MV-4-11 (cell line): ENCODE measurements at places on chromosomes 11 and 22.

GRCh38 chr11:126561327-126561893 is 205.9 kb downstream of the ST3GAL4 start:
- DNase-seq = peak; percentile 44

GRCh38 chr11:71946144-71946571 is 17.3 kb downstream of the RNF121 start:
- no peak for DNase-seq

DNA sequence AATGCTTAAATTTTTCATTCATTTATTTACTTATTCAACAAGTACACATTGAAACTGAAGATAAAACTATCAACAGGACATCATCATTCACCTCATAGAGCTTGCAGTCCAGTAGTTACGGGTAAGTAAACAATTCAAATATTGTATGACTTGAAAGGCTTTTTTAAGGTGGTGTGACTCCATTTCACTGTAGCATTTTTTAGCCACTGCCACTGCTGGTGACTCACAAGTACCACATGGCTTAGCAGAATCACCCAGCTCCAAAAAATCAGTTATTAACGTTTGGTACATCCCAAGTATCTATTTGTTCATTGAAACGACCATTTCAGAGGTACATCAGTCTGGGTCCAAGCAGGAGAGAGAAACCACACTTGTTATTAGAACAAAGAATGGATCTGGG is 427.9 kb upstream of the DDI1 start:
- DNase-seq = no peak

DNA sequence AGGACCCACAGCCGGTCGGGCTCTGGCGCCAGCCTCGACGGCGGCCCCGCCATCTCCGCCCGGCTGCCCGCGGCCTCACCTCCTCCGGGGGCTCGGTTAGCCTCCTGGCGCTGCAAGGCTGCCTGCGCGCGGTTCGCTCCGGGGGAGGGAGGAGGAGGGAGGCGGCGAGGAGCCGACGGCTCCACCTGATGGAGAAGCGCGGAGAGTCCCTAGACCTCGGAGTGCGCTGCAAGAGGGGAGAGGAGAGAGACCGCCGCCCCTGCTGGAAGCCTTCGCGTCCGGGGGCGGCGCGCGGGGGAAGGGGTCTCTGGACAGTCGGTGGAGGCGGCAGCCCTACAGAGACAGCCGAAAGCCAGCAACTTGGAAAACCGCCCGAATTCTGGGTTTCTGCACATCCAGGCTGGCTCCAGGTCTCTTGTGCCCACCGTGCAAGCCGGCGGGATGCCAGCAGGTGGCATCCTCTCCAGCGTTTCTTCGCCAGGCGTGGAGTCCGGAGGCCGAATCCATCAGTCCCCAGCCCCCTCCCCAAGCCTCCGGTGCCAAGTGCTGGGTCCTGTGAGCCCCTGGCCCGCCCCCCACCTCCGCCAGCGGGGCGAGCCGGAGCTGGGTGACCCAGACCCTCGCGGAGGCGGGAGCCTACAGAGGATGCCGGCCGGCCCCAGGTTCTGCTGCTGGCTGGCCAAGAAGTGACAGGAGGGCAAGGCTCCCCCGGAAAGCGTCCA is 2.9 kb upstream of the KIRREL3 start:
- DNase-seq = no peak

DNA sequence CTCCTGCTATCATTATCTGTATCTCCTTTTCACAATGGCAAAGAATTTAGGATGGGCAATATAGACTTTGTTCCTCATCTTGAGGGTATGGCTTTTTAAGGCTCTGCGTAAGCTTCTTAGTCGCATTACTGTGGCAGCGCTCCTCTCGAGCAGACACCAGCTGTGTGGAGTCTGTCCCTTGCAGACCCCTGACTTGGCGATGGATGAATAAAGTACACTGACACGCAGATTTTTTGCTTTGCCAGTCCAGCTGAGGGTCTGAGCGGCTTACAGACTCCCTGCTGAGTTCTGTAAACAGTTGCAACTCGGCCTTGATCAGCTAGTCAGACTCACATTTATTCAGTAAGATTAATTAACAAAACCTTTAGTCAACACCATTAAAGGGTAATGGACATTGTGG is 390.0 kb upstream of the CNTN5 start:
- no peak for DNase-seq

DNA sequence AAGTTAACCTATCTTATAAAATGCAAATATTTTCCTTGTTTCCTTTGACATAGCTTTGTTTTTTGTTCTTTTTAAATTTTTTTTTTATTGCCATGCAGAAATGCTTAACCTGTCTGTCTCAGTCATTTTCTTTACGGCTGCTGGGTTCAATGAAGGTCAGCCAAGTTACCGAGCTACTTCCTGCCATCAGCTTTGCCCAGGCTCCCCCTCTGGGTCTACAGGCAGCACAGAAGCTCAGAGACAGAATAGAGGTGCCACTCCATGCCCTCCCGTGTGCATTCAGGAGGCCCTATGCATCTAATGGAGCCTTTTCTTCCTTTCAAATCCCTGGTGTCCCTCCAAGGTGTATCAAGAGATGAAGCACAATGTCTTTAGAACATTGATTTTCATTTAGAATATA is 411.0 kb upstream of the NARS2 start:
- no peak for DNase-seq

GRCh38 chr11:65383778-65384177 is 1.3 kb upstream of the SLC25A45 start:
- DNase-seq = no peak

- no peak for DNase-seq
These were observed 728 bp downstream of the TBC1D22A start for GRCh38 chr22:46763051-46763705.

DNA sequence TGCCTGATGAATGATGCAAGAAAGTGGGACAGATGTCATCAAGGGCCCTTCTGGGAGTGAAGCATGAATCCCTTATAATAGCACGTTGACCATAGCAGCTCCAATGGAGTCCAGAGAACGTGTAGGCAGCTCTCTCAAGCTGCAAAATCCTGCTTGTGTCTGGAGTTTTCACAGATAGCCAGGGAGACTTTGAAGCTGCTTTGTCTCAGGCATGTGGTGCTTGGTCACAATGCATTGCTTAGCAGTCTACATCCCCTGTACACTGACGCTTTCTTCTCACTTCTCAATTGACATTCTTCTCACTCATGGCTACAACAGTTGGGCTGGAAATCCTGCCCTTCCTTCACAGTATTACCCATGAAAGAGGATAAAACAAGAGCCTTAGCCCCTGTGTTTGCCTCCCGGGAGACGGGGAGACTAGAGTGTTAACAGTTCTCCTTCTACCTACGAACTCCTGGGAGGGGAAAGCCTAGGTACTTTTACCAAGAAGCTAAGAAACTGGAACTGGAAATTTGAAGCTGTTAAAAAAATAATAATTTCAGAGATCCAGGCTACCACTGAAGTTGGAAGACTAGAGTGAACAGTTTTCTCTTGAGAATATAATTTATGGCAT is 20.7 kb upstream of the MMP7 start:
- no peak for DNase-seq

GRCh38 chr11:69308936-69309615 is 15.1 kb downstream of the MYEOV start:
- DNase-seq = no peak

DNA sequence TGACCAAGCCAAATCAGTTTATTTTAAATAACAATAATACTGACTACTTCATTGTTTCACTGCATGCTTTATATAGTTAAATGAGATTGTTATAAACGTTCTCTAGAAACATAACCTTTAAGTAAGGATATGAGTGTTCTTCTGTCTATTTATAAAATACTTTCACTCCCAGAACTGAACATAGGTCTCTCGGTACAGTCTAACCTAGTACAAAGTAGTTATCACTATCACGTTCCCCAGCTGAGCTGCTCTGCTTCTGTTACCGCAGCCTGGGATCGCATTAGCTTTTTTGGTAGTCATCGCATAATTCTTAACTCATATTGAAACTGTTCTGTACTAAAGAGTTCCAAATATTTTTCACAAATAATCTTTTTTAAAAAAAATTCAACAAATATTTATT is 143.6 kb downstream of the WNT11 start:
- no peak for DNase-seq

GRCh38 chr11:122226810-122227379 is 110.9 kb upstream of the BLID start:
- no peak for DNase-seq

GRCh38 chr11:68050371-68050841 is 11.6 kb downstream of the TCIRG1 start:
- no peak for DNase-seq

DNA sequence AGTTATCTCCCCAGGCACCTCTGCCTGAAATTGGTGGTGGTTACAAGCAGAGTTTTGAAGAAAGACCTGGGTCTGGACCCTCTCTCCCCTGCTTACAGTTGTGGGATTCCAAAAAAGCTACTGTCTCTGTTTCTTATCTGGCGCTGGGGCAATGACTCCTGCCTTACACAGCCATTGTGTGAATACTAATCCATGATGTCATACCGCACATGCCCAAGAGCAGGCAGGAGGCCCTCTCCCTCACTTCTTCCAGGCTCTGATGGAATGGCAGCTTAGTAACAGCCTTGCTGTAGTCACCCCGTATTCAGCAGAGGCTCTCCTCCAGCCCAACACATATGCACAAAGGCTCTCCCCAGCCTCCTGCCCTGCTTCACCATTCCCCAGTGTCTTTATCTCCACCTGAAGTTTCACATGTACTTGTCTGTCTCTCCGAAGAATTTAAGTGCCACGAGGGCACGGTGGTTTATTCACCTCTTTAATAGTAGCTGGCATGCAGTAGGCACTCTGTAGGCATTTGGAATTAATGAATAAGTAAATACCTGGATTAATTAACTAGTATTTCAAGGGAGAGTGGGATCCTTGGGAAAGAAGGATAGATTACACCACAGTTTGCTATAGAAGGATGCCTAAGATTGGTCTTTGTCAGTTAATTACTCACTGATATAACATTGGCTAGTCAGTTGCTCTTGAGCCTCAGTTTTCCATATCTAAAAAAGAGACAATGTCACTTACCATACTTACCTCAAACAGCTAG is 165.6 kb downstream of the ETS1 start:
- DNase-seq = no peak

DNA sequence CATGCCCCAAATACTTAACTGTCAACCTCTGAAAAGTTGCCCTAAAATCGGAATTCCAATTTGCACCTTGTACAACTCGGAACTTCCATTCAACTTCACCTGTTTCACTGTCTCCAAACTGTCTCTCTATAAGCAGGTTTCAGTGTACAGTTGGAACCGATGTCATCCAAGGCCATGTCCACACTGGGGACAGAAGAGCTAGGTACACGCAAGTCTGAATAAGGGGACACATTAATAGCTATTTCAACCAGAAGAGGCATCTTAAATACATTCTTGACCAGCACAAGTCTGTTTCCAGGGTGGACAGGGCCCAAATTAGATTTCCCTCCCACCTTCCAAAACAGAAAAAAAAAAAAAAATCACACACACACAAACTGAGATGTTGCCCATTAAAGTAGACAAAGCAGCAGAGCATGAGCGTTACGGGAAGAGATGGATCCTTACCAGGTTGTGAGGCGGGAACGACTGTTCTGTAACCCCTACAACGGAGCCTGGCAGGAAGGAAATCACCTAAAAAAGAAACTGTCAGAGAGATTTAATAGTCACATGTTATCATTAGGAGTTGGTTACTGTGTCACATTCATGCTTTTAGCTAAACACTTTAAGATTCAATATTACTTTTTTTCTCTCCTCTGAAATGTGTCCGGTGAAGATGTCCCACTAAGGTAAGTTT is 1.7 kb downstream of the CREBZF start:
- DNase-seq = no peak

DNA sequence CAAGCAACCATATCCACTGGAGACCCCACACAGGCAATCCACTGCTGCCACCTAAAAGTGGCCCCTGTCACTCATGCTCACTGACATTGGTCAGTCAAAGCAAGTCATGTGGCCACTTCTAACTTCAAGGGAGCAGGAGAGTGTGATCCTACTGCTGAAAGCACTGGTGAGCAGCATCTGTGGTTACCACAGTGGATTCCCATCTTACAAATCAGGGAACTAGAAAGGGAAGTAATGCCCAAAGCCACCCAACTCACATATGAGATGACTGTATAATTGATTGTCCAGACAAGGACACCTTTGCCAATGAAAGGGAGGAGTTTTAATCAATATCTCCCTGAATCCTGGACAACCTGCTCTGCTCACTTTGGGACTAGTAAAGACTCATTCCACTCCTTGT is 17.7 kb downstream of the RCN1 start:
- DNase-seq = peak; percentile 21

DNA sequence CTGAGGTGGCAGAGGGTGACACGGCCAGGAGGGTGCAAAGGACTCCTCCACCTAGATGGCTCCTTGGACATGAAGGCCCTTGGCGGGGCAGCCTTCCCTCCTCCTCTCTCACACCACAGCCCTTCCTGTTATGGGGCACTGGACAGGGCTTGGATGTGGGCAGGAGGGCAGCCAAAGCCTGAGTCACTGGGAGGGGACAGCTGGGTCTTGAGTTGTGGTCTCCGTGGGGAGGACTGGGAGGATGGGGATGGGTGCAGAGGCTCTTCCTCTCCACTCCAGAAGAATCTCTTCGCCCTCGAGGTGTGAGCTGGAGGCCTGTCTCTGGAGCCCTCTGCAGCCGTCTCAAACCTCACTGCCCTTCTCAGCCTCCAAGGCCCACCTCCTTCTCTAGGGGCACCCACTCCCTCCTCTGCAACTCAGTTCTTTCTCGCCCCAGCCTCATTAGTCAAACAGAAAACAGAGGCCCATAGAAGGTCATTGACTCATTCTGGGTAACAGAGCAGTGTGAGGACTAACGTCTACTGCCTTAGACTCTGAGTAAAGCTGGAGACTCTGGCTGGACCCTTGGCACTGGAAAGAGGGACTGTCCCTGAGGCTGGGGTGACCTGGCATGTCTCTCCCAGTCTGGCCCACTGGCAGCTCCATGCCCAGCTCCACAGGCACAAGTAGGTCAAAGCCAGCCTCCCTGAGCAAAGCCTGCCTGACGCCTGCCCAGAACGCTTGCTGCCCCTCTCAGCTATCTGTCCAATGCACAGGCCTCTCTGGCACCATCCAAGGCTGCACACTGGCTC is 47.5 kb upstream of the CDON start:
- DNase-seq = no peak

- DNase-seq = peak; percentile 28
These were observed 7.8 kb upstream of the LRRC32 start for GRCh38 chr11:76678321-76678720.

DNA sequence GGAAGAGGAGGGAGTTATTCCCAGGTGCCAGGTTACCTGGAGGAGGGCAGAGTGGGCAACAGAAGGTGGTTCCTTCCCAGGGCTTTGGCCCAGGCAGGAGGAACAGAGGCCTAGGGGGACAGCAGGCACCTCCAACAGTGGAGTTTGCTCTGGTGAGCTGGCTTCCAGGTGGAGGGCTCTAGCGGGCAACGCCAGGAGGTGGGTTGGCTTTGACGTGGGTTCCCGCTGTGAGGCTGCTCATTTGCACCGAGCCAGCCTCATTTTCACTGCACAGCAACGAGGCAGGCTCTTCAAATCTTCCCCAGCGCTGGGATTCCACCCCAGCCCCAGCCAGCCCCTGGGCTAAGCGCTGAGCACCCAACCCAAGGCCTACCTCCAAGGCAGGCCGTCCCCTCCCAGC is 8.1 kb downstream of the IGSF9B start:
- no peak for DNase-seq

- DNase-seq = peak; percentile 29
These were observed 2.8 kb upstream of the GRAMD4 start for GRCh38 chr22:46617207-46617985.

GRCh38 chr11:101346591-101346990 is 217.0 kb upstream of the PGR start:
- no peak for DNase-seq
